Psoas muscle (tissue), 8 donors: ENCODE measurements at places on chromosomes 5 and 9. TPM values are rescaled to one million over a fixed set of nuclear protein-coding genes. Genes with fewer than 3 reads are reported as not detected.

SLC34A3 gene
- total RNA-seq = not detected

ACOT12 gene
- not detected for total RNA-seq

ANXA1 gene
- 25.8 TPM for total RNA-seq

GRCh38 chr9:135505406-135506187 lies 5.1 kb downstream of the MRPS2 start:
- peaks cover 4% of the 10 kb centered on the region for H3K27me3 ChIP-seq
- H3K4me1 ChIP-seq = peaks cover 10% of the 10 kb centered on the region
- no peak overlapping the region for H3K27ac ChIP-seq

GRCh38 chr5:111225926-111226325 lies 1.7 kb downstream of the CAMK4 start:
- no peak overlapping the region for H3K4me3 ChIP-seq
- H3K4me1 ChIP-seq = no peaks in the 10 kb centered on the region
- no peaks in the 10 kb centered on the region for H3K36me3 ChIP-seq
- H3K27me3 ChIP-seq = peaks cover 10% of the 10 kb centered on the region
- DNase-seq = no peak

DNA sequence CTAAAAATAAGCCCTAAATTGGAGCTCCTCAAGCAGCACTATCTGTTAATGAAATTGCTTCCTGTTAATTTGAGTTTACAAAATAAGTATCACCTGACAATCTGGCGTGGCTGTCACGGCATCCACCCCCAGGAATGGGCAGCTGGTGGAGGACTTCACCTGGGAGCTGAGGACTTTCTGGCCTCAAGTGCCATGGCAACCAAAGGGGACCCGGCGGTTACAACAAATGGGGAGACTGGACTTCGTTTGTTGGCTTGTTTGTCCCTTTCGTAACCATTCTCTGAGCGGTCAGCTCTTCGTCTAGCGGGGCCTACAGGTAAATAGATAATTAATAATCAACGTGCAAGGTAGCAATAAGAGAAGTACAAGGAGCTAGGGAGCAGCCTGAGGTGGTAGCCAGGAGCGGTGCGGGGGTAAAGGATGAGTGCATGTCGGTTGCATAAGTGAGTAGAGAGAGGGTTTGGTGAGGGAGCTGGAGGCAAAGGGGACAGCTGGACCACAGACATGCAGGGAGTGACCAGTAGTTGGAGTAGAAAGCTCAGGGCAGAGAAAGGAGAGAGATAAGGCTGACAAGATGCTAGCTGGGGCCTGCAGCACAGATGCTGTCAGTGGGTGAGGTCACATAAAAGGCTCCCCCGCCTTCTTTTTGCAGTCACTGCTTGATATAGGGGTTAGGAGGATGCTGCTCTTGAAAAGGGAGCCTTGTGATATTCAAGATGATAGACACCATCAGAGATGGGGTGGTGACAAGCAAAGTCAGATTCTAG lies 62.5 kb downstream of the HSPA4 start:
- no peaks in the 10 kb centered on the region for H3K36me3 ChIP-seq
- H3K27me3 ChIP-seq = no peaks in the 10 kb centered on the region
- no peak overlapping the region for H3K27ac ChIP-seq
- no peak for DNase-seq
- peaks cover 49% of the 10 kb centered on the region for H3K4me1 ChIP-seq

DNA sequence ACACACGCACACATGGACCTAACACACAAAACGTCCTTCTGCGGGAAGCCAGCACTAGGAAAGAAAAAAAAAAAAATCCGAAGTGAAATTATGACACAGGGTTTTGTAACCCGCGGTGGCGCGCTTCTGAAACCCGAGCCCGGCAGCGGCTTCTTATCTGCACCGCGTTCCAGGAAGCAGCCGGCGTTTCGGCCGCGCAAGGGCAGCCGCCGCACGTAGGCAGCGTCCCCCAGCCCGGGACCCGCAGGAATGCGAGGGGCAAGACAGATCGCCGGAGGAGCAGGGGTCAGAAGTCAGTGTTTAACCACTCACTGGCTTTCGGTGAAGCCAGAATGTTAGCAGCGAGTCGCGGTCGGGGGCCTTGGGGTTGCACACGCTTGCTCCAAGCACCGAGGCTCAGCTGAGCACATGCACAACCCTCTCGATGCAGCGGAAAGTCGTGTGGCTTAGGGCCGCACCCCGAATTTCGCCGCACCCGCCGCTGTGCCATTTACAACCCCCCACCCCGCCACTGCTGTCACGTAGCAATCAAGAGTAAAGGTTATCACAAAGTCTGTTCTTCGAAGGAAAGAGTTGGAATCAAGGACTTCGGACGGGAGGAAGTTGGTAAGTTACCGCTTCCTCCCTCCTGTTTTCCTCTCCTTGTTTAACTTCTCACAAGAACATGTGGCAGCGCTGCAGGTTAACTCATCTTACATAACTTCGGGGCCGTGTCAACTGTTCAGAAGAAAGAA lies 167.9 kb downstream of the AUH start:
- peak overlapping the region; percentile 70 for H3K4me3 ChIP-seq
- peaks cover 54% of the 10 kb centered on the region for H3K4me1 ChIP-seq
- H3K36me3 ChIP-seq = no peaks in the 10 kb centered on the region
- DNase-seq = peak; percentile 94
- no peaks in the 10 kb centered on the region for H3K27me3 ChIP-seq

GRCh38 chr5:151150471-151151262 lies 6.9 kb downstream of the ANXA6 start:
- H3K27me3 ChIP-seq = no peaks in the 10 kb centered on the region
- H3K36me3 ChIP-seq = no peaks in the 10 kb centered on the region
- peaks cover 86% of the 10 kb centered on the region for H3K4me1 ChIP-seq
- H3K4me3 ChIP-seq = no peak overlapping the region
- peak; percentile 73 for DNase-seq

- H3K27ac ChIP-seq = no peak overlapping the region
- H3K4me1 ChIP-seq = no peaks in the 10 kb centered on the region
- H3K27me3 ChIP-seq = no peaks in the 10 kb centered on the region
- no peak for DNase-seq
- H3K4me3 ChIP-seq = no peak overlapping the region
These were observed 73.3 kb downstream of the AK8 start for GRCh38 chr9:132804576-132805295.

GRCh38 chr5:83077662-83078261 lies 415 bp downstream of the XRCC4 start:
- H3K4me3 ChIP-seq = peak overlapping the region; percentile 82
- H3K27ac ChIP-seq = peak overlapping the region; percentile 87
- H3K36me3 ChIP-seq = no peaks in the 10 kb centered on the region
- no peak for DNase-seq
- peaks cover 18% of the 10 kb centered on the region for H3K4me1 ChIP-seq

GRCh38 chr9:76302947-76303550 lies 91.2 kb downstream of the RFK start:
- DNase-seq = no peak
- no peaks in the 10 kb centered on the region for H3K4me1 ChIP-seq
- no peaks in the 10 kb centered on the region for H3K36me3 ChIP-seq
- no peaks in the 10 kb centered on the region for H3K27me3 ChIP-seq

SHISAL2B gene
- total RNA-seq = not detected

DNA sequence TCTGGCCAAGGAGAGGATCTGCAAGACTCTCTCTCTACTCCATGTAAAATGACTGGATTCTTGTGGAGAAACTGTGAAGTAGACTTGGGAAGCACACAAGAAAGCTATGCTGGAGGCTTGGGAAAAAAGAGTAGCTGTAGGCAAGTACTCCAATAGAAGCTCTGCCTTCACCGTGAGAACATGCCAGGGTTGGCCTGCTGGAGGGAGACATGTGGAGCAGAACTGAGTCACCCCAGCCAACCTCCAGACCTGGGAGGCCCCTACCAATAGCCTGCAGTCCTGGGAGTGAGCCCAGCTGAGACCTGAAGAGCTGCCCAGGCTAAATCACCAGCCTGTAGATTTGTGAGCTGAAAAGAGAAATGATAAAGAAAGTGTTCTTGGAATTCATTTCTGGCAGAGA lies 66.6 kb downstream of the DEPDC1B start:
- no peaks in the 10 kb centered on the region for H3K4me1 ChIP-seq
- H3K36me3 ChIP-seq = no peaks in the 10 kb centered on the region
- no peak overlapping the region for H3K4me3 ChIP-seq
- DNase-seq = no peak

DNA sequence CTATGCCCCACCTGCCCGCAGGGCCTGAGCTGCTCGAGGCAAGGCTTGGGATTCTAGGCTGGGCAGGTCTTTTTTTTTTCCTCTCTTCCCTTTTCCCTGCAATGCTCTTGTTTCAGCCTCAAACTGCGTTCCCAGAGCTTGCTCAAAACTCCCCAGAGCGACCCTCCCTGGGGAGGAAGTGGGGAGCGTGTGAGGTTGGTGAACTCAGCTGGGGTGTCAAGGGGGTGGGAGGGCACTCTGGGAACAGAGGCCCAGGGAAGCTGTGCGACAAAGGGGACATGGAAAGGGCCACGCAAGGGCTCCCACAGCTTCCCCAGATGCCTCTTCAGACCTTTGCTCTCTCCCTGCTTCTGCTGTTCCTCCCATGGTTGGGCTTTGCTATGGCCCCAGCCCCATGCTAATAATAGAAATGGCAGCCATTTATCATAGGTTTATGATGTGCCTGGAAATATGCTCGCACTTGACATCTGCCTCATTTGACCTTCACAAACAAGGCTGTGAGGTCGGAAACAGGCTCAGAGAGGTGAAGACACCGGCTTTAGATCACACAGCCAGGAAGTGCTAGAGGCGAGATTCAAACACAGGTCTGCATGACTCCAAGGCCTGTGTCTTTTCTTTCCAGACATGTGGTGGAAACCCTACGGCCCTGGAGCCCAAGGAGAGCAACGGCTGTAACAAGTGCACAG lies 40.9 kb upstream of the IL17B start:
- no peaks in the 10 kb centered on the region for H3K36me3 ChIP-seq
- no peaks in the 10 kb centered on the region for H3K27me3 ChIP-seq
- DNase-seq = no peak

DNA sequence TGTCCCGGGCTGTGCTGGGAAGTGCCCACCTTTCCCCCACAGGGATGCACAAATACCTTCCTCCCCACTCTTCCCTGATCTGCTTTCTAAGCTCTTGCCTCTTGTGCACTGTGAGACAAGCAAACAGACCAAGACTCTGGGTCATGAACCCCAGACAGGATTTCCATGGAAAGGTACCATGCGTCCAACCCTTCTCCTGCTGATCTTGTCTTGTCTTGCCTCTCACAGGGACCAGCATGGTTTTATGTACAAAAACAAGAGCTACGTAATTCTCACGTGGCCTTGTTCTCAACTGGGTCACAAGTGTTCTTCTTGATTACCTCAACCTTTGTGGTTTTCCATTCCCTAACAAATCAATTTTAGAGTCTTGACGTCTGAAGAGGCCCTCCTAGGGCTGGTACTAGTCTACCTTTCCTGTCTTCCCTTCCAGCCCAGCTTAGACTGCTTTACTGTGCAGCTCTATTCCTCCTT lies 176.5 kb upstream of the MAP3K1 start:
- DNase-seq = no peak
- H3K27me3 ChIP-seq = no peaks in the 10 kb centered on the region
- H3K4me1 ChIP-seq = no peaks in the 10 kb centered on the region
- H3K36me3 ChIP-seq = no peaks in the 10 kb centered on the region
- H3K4me3 ChIP-seq = no peak overlapping the region

- H3K27ac ChIP-seq = no peak overlapping the region
- no peak overlapping the region for H3K4me3 ChIP-seq
- no peak for DNase-seq
- H3K27me3 ChIP-seq = no peaks in the 10 kb centered on the region
- no peaks in the 10 kb centered on the region for H3K36me3 ChIP-seq
- no peaks in the 10 kb centered on the region for H3K4me1 ChIP-seq
These were observed 287.8 kb downstream of the EBF1 start for GRCh38 chr5:158811921-158812320.

DNA sequence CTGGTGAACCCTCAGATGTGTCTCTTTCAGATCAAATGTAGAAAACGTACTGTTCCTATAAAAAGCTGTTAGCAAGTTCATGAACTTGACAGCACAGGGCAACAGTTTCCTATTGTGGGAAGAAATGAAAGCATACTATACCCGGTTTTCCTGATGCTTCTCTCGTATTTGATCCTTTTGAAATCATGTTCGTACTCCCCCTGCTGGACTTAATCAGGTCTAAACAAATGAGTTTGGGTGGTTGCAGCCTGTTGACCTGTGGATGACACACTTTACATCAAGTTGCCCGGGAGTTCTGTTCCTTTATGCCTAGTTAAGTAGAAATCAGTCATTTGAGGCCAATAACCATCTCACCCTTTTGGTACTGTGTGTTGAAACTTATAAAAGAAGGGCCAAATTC lies 1992.3 kb downstream of the MAT2B start:
- H3K4me1 ChIP-seq = no peaks in the 10 kb centered on the region
- H3K27me3 ChIP-seq = no peaks in the 10 kb centered on the region
- H3K27ac ChIP-seq = no peak overlapping the region
- H3K4me3 ChIP-seq = no peak overlapping the region

DRD1 gene
- total RNA-seq = not detected

GRCh38 chr5:168976311-168976970 lies 324.5 kb downstream of the SLIT3 start:
- H3K27me3 ChIP-seq = peaks cover 2% of the 10 kb centered on the region
- no peak for DNase-seq
- H3K27ac ChIP-seq = no peak overlapping the region
- H3K36me3 ChIP-seq = no peaks in the 10 kb centered on the region
- no peak overlapping the region for H3K4me3 ChIP-seq

DNA sequence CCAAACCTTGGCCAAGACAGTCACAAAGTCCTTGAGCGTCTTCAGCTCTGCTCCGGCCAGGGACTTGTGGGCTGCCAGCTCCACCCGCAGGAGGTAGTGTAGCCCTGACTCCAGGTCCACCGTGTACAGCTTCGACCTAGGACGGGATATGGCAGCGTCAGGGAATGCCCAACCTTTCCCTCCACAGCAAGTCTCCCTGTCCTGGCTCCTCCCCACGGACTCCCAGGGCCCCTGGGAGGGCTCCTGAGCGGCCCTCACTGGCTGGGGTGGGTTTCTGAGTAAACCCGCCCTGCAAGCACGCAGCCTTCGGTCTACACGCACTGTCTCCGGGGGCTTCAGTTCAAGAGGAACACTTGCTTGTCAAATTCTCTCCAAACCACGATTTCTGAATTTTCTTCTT lies 13.7 kb upstream of the LHX3 start:
- no peaks in the 10 kb centered on the region for H3K36me3 ChIP-seq
- no peaks in the 10 kb centered on the region for H3K27me3 ChIP-seq
- H3K4me3 ChIP-seq = no peak overlapping the region

PCDHB1 gene
- not detected for total RNA-seq

CENPH gene
- total RNA-seq = 3.2 TPM

SLC46A2 gene
- not detected for total RNA-seq

DNA sequence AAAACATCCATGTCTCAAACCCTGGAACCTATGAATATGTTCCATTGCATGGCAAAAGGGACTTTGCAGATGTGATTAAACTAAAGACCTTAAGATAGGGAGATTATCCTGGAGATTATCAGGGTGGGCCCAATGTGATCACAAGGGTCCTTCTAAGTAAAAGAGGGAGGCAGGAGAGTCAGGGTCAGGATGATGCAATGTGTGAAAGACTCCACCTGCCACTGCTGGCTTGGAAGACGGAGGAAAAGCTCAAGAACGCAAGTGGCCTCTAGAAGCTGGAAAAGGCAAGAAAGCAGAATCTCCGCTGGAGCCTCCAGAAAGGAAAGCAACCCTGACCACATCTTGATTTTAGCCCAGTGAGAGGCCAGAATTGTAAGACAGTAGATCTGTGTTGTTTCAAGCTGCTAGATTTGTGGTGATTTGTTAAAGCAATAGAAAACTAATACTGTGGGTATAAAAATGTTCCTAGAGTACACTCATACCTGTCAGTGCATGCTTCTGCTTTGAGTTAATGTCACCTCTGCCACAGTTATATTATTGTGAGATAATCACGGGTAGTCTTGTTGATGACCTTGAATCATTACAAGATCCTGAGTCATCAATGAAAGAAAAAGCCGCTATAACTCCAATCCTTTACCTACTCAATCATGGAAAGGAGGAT lies 93.5 kb upstream of the TNPO1 start:
- H3K36me3 ChIP-seq = no peaks in the 10 kb centered on the region
- H3K27ac ChIP-seq = no peak overlapping the region
